ENCODE measurements at places on chromosomes 1 and 21.

DNA sequence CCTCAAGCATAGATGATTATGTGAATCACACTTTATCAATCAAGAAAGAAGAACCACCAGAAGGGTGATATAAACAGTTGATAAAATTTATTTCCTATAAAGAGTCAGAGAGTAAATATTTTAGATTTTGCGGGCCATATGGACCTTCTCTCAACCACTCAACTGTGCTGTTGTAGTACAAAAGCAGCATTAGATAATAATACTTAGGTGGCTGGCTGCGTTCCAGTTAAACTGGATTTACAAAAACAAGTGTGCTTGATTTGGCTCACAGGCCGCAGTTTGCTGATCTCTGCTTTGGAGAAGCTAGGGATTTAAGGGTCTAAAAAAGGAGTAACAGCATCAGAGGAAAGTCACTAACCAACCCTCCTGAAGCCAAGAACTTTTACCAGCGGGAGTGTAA is 1406.0 kb downstream of the KCNT2 start:
- DNase-seq, result no peak

GRCh38 chr1:164369698-164370365 is 189.2 kb upstream of the PBX1 start:
- no peak for DNase-seq

- DNase-seq, result no peak
Measured at GRCh38 chr21:15616864-15617574, 112.8 kb upstream of the USP25 start.

- no peak for DNase-seq
Measured at GRCh38 chr1:17588048-17588871, 48.8 kb downstream of the ARHGEF10L start.

DNA sequence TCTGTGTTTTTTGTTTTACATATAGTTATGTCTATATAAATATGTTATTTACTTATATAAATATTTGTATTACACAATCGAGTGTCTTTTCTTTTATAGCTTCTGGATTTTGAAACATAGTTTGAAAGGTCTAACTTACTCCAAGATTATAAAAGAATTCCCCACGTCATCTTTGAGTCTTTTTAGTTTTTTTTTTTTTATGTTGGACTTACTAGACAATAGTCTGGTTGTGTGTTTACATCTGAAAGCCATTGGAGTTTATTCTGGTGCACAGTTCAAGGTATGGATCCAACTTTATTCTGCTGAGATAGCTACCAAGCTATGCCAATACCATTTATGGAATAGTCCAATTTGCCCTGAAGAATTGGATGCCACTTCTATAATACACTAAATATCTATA is 26.1 kb upstream of the RCAN3 start:
- no peak for DNase-seq

All from activated CD4-positive, alpha-beta T cell treated with anti-CD3 and anti-CD28 coated beads for 1 hour (primary cell).